ENCODE measurements at places on chromosomes 1 and 21.

- peak; percentile 70 for DNase-seq
These were observed 49.0 kb downstream of the LBR start for GRCh38 chr1:225378880-225379279.

- no peak for DNase-seq
These were observed 29.4 kb downstream of the FOXJ3 start for GRCh38 chr1:42305639-42306038.

DNA sequence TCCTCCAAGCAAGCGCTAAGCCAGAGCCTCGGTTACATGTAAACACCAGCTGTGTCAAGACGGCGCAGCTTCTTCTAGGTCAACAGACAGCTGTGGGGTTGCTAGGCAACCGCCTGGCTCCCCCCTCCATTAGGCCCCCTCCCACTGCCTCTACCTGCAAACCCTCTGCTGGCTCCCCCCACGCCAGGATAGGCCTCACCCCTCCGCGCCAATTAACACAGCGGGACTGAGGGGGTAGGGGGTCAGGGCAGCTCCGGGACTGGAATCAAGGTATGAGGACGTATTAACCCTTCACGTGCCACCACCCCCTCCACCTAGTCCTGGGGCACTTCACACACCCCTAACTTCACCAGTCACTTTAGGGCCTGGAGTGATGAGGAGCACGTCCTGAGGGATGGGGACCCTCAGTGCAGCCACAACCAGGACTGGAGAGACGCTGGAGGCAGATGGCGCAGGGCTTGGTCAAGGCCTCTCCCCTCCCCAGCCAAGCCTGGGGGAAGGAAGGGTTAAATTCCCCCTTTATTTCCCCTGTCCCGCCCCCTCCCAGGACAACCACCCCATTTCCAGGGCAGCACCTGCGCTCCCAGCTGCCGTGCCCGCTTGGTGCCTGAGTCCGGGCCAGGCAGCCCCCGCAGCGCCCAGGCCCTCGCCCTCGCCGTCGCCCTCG lies 37.4 kb upstream of the WASF2 start:
- peak; percentile 46 for DNase-seq

- no peak for DNase-seq
These were observed 16.6 kb upstream of the ATF3 start for GRCh38 chr1:212591922-212592321.

DNA sequence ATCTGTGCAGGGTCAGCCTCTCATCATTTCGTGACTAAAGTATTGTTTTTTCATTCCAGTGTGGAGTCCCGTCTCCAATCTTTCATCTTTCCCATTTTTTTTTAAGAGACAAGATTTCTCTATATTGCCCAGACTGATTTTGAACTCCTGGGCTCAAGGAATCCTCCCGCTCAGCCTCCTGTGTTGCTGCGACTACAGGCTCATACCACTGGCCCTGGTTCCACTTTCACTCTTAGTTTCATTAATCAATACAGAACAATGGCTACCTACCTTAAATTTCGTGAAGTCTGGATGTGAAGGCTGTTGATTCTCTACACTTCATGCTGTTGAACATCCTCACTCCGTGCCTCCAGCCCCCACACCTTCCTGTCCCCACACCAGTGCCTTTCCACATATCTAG lies 97.7 kb upstream of the GREM2 start:
- DNase-seq = no peak

DNA sequence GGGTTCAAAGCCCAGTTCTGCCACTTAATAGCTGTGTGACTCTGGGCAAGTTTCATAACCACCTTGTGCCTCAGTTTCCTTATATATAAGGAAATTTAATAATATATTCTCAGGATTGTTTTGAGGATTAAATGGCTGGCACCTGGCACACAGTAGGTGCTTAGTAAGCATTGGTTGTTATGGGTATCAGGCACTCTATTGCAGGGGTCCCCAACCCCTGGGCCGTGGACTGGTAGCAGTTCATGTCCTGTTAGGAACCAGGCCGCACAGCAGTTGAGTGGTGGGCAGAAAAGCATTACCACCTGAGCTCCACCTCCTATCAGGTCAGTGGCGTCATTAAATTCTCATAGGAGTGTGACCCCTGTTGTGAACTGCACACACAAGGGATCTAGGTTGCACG lies 18.5 kb downstream of the PARS2 start:
- DNase-seq = no peak

GRCh38 chr1:203513585-203514031 lies 19.7 kb downstream of the OPTC start:
- DNase-seq = no peak

GRCh38 chr1:21906173-21907078 lies 30.7 kb downstream of the HSPG2 start:
- DNase-seq = no peak

DNA sequence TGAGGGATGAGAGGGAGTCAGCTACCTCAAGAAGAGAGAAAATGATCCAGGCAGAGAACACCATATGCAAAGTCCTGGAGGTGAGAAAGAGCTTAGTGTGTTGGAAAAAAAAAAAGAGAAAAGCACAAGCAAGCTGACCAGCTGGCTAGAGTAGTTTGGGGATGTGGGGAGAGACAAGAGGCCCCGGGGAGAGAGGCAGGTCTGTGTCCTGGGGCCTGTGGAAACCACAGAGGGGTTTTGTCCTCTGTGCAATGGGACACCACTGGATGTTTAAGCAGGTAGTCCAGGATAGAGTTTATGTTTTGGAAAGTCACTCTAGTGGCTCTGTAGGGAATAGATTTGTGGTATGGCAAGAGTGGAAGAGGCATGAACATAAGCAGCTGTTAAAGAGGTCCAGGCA lies 14.4 kb upstream of the CHI3L1 start:
- no peak for DNase-seq

DNA sequence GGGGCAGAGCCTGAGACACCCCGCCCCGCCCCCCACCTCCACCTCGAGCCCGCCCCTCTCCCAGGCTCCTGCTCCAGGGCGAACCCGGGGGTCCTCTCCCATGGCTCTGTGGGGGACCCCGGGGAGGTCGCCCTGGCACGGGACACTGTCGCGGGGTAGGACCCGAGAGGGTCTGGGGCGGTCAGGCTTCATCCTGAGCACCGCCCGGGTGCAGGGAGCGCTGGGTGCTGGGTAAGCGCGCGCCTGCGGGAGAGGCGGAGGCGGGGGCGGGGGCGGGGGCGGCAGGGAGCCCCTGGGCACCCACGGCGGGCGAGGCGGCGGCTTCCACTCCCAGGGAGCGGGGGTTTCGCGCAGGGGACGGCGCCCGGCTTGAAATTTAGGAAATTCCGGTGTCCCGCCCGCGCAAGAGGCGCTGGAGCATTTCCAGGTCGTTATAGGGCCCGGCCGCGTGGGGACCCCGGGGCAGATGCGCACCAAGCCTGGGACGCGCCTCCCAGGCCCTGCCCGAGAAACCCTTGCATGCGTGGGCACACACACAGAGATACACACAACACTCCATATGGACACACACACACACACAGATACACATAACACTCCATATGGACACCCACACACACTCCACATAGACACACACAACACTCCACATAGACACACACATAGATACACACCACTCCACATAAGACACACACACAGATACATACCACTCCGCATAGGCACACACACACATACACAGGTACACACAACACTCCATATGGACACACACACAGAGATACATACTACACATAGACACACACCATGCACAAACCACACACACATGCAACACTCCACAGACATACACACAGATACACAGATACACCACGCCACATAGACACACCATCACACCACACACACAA lies 48.7 kb upstream of the SLC19A1 start:
- no peak for DNase-seq

Data from HEK293T (cell line).